ENCODE measurements at places on chromosomes 1 and 21.

- no peak for DNase-seq
Observed at GRCh38 chr1:168504064-168504837, 39.5 kb downstream of the XCL2 start.

GRCh38 chr1:236057546-236057945, 7.3 kb downstream of the NID1 start:
- no peak for DNase-seq

DNA sequence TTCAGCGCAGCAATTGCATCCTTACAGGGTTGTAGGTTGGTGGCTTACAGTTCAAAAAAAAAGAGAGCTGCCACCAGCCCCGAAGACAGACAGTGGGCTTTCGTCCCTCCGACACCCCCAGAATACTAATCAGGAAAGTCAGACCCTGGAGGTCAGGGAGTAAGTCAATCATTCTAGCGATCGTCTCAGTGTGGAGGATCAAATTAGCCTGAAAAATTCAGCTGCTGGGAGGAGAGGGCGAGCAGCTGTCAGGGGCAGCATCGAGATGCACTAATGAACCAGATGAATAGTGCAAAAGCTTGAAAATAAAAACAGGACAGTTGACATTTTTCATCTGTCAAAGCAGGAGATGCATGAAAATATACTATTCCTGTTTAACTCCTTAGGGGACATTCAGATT, 138.4 kb downstream of the NEK7 start:
- peak; percentile 73 for DNase-seq

GRCh38 chr1:47298025-47298699, 15.8 kb downstream of the STIL start:
- no peak for DNase-seq

DNA sequence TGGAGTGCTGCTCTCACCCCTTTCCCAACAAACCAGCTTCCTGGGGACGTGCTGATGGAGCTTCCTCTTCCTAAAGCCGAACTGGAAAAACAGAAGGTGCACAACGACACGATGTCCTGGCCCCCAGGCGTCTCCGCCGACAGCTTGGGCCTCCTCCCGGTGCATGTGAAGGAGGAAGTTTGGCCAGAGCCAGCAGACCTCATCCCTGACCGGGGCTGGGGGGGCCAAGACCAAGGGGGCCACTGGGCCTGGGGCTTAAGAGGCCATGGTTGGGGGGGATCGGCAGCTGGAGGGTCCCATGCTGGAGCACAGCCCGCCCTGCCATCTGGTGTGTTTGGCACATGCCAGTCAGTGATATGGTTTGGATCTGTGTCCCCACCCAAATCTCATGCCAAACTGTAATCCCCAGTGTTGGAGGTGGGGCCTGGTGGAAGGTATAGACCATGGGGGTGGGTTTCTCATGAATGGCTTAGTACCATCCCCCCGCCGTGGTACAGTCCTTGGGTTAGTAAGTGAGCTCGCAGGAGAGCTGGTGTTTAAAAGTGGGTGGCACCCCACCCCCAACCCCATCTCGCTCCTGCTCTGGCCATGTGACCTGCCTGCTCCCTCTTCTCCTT, 6.4 kb downstream of the HES4 start:
- DNase-seq: no peak

GRCh38 chr1:2859219-2859880, 57.9 kb upstream of the TTC34 start:
- DNase-seq: no peak

- DNase-seq: no peak
Observed at GRCh38 chr1:58660105-58660504, 39.8 kb downstream of the MYSM1 start.

DNA sequence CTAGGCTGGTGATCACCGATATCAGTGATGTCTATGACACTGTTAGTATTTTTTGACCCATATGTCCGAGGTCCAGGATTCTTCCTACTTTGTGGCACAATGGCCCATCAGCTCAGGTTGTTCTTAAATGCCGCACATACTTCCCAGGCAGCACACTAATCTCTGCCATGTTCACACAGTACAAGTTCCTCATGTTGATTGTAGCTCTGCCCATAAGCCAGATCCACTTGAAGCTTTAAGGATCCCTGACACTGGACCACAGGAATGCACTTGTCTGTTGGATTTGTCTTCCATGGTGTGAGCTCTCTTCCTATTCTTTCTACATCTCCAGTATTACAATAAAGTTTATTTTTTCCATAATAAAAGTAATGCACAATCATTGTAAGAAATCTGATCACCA, 69.5 kb downstream of the DDX20 start:
- no peak for DNase-seq

DNA sequence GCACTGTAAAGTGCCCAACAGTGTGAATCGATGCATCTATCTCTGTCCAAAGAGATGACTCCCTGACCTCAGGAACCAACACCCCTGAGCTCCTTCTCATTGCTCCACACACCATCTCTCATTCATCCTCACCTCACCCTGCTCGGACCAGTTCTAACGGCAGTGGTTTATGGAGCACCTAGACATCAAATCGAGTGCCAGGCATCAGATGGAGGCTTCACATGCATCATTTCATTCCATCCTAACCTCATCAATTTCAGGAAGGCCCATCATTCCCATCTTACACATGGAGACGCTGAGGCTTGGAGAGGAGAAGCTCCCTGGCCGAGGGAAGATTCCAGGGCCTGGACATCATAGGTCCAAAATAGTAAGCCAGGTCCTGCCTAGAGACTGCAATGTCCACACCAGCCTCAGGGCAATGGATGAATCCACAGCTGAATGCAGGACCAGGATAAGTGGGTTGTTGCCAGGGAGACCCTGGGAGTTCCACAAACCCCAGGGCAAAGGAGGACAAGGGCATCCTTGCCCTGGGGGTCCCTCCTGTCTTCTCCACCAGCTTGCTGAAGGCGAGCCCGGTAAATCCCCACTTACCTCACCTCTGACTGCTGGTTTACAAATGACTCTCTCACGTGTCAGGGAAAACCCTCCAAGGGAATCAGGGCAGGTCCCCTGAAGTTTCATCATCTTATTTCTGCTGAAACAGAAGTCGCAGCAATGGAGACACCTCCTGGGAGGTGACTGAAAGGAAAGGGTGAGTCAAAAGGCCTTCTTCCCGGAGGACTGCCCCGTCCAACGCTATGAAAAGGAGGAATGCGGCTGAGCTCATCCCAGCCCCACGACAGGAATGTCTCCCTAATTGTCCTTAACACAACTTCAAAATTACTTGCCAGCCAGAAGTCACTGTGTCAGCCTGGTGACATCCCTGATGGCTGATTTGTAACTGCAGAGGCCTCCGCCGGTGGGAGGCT, 9.0 kb upstream of the IFFO2 start:
- no peak for DNase-seq

- no peak for DNase-seq
Observed at GRCh38 chr1:206832352-206832880, 33.0 kb upstream of the IL20 start.

GRCh38 chr1:240663169-240663879, 51.4 kb upstream of the GREM2 start:
- no peak for DNase-seq

DNA sequence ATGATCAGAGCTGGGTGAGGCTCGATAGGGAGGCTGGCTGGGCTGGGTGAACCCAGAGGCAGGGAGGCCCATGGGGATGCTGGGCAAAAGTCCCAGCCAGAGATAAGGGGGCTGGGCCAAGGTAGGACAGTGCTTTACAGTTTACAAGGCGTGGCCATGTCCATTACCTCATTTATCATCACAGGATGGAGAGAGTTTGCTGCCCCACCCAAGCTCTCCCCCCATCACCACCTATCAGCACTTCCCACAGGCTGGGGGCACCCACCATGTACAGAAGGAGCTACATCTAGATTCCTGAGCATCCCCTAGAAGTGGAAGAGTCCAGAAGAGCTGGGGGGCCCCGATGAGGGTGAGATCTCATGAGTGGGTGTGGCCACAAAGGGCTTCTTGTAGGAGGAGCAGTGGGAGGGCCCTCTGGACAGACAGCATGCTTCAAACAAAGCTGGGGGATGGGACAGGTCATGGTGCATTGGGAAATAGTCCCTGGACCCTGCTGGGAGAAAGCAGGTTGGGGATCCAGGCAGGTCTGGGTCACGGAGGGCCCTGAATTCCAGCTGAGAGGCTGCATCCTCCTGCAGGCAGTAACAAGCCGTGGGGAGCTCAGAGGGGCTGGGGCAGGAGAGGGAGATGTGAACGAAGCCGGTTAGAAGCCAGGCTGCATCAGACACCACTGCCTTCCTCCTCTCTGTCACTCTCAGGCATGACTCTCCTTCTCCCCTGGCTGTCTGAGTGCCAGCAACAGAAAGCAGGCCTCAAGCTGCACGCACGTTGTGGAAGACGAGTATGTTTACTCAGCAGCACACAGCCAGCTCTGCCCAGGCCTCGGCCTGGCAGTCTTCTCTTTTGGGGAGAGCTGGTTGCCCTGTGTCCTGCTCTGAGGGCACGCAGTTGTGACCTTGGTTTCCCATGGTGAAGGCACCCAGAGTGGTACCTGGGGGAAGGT, 202.3 kb downstream of the HIVEP3 start:
- no peak for DNase-seq

- DNase-seq: peak; percentile 25
Observed at GRCh38 chr21:27306206-27306605, 339.3 kb upstream of the ADAMTS5 start.

DNA sequence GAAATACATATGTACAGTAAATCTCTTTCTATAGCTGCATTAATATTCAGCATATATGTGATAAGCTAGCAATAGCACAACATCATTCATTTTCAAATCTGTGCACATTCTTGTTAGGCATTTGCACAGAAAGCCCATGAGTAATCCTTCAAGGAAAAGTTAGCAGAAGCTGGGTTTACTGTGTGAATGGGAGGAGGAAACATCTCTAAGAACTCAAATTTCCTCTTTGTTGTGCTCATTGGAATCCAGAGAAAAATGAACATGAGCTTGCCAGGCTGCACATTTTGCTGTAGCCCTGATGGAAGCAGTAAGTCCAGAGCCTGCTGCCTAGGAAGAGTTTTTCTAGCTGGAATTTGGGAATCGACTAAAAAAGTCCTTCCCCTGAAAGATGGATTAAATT, 214.2 kb upstream of the FOXD3 start:
- DNase-seq: no peak

GRCh38 chr1:95625224-95625623, 391.2 kb downstream of the RWDD3 start:
- no peak for DNase-seq

DNA sequence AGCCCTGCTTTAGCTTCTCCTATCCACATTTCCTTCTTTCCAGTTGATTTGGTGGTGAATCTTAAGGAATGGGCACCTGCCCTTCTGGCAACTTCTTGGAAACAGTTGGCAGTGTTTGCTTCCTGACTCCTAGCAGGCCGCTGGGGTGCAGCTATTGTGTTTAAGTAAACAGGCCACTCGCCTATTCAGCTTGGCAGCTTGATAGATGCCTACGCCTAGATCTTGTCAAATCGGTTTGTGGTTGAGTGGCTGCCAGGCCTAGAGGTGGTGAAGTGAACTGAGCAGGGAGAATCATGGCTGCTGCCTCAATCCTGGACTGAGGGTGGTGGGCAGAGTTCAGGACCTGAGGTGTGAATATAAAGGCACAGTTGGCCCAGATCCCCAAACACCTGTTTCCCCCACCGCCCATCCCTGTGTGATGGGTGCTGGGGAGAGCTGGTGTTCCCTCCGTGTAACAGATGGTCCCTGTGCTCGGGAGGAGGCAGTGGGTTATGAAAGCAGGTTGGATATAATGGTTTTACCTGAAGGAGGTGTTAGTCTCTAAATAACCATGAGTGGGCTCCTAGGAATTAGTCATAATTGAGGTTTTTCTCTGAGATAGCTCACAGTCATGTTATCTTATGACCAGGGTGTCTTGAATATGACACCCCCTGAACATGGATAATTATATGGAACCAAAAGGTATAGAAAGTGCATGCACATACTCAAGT, 940 bp upstream of the PLA2G2C start:
- DNase-seq: no peak

DNA sequence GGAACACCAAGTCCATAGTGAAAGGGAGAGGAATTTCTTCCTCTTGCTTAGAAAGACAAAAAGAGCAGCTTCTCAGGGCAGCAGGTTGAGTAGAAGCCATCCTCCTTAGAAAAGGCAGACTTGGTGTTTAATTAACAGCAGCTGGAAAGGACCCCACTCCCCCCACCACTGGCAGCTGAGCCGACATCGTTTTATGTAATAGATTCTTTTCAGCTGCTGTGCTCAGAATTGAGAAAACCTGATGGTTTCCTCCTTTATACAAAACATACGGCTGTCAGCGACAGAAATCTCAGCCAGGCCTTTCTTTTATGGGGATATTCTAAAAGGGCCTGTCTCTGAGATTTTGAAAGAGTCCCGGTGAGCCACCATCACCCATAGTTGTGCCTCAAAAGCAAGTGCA, 49.9 kb downstream of the MAN1C1 start:
- peak; percentile 64 for DNase-seq

- peak; percentile 22 for DNase-seq
Observed at GRCh38 chr1:94083681-94084080, 37.3 kb downstream of the ABCA4 start.

- DNase-seq: no peak
Observed at GRCh38 chr1:93753791-93754763, 72.4 kb upstream of the BCAR3 start.

GRCh38 chr1:81439046-81439823, 361.5 kb upstream of the ADGRL2 start:
- DNase-seq: no peak

DNA sequence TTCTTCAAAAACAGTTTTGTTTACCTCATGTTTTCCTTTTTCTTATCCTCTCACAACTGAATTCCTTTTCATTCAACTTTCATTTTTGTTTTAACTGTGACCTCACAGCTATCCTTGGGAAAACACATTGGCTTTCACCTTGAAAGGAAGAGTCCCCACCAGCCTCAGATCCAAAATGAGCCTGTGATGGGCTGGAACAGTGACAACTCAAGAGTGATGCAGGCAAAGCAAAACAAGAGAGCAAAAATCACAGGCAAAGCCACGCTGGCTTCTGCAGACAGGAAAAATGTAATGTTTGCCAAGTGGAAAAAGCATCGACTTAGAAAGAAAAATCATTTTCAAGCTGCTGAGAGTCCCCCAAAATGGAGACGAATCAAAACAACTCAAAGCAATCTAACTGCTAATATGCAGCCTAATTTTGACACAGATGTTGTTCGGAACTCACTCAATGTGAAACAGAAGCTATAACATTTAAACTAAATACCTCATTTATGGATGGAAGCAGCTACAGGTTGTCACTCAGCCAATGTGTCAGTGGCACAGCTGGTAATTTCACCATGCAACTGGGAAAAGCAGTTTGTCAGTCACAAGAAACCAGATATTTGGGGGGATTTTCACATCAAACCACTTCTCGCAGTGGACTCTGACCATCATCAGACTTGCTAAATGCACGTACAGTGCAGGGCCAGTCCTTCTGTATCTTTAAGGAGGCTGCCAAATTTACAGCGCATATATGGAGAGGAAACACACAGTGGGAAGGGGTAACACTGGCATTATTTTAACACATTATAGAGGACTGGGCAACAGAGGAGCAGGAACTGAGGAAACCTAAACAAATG, 50.7 kb downstream of the ALG14 start:
- peak; percentile 40 for DNase-seq

- DNase-seq: no peak
Observed at GRCh38 chr1:66296370-66296769, 237.6 kb upstream of the SGIP1 start.

- DNase-seq: no peak
Observed at GRCh38 chr1:227948493-227949260, 945 bp upstream of the WNT9A start.

- peak; percentile 29 for DNase-seq
Observed at GRCh38 chr1:113912594-113913311, 7.6 kb downstream of the DCLRE1B start.

GRCh38 chr1:111747282-111747734, 8.1 kb upstream of the INKA2 start:
- peak; percentile 54 for DNase-seq
